NCI-H1092 treated with DMSO at 0.1 percent for 48 hours (cell line): ENCODE measurements at places on chromosomes 1 and 21.

DNA sequence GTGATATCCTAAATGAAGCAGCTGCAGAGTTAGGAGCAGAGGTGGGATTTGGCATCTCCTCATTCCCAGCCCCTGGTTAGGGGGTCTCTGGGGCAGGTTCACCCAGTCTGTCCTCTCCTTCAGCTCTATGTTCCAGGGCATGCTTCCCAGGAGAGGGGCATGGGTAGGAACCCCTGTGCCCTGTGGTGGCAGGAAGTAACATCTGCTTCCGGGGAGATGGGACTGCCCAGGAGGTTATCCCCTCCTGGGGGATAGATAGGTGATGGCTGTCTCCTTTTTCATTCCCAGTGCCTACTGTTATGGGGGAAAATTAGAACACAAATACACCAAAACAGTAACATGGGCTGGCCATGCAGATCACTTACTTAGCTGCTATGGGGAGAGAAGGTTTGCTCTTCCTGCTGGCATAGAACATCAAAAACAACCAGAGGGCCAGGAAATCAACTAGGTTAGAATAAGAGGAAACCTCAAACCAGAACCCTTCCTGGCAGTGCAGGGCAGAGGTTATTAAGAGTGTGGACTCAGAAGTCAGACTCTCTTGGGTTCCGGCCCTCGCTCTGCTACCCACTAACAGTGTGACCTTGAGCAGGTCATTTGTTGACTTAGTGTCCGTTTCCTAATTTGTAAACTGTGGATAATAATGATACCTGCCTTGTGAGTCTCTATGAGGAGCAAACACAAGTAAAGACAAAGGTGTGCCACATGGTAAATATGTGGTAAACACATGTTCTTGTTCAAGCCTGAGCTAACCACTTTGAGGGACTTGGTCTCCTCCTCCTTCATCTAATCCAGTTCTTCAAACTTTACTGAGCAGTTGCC is 157.8 kb upstream of the JUN start:
- no peak for DNase-seq

DNA sequence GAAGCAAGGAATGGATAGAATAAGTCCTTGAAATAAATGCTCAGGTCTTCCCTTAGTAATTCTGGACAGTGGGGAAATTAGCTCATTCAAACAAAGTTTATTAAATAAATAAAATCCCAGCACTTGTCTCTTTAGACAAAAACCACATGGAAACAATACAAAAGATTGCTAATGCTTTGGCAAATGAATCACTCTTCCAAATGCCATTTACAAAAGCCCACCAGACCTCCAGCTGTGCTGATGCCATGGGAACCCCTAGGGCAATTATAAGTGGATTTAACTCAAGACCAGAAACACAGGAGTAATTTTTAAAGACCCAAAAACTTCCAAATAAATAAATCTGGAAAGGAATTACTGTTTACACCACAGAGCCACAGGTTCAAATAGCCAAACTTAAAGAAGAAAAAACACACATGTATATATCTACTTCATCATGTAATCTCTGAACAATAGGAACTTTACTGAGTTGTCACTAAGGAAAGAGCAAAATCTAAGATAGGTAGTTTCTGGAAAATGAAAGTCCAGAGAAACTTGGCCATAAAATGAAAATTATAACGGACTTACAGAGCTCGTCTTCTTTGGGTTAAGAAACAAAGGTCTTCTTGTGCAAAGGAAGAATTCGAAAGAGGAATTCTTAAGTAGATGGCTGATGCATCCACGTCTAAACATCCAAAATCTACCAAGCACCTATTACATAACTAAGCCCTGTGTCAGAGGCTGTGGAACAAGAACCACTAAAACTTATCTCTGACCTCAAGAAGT is 399.4 kb downstream of the SMYD3 start:
- DNase-seq, result no peak

- no peak for DNase-seq
Observed at GRCh38 chr1:78497201-78497600, 6.4 kb downstream of the PTGFR start.

DNA sequence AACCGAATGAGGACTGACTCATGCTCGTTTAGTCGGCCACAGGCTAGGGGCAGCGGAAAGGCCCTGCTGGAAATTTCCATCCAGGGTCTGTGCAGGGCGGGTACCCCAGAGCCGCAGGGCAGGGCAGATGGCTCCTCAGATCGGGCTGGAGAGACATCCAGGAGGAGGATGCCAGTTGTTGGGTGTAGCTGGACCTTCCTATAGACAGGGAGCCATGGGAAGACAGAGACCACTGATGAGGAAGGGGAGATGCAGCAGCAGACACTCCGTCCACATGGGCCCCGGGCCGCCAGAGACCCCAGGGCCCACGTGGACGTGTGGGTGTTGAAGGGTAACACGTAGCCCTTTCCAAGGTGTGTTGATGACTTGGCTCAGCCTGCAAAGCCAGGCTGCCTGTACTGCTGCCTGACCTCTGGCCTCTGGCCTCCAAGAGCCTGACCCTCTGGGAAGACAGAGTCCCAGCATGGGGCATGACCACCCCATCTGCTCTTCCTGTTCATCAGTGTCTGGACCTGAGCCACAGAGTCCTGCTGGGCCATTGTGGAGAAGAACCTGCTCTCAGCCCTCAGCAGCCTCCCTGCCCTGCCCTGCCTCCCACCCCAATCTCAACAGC is 4.8 kb downstream of the GNG4 start:
- no peak for DNase-seq

GRCh38 chr1:90200646-90201205 is 205.8 kb downstream of the ZNF326 start:
- DNase-seq, result no peak

DNA sequence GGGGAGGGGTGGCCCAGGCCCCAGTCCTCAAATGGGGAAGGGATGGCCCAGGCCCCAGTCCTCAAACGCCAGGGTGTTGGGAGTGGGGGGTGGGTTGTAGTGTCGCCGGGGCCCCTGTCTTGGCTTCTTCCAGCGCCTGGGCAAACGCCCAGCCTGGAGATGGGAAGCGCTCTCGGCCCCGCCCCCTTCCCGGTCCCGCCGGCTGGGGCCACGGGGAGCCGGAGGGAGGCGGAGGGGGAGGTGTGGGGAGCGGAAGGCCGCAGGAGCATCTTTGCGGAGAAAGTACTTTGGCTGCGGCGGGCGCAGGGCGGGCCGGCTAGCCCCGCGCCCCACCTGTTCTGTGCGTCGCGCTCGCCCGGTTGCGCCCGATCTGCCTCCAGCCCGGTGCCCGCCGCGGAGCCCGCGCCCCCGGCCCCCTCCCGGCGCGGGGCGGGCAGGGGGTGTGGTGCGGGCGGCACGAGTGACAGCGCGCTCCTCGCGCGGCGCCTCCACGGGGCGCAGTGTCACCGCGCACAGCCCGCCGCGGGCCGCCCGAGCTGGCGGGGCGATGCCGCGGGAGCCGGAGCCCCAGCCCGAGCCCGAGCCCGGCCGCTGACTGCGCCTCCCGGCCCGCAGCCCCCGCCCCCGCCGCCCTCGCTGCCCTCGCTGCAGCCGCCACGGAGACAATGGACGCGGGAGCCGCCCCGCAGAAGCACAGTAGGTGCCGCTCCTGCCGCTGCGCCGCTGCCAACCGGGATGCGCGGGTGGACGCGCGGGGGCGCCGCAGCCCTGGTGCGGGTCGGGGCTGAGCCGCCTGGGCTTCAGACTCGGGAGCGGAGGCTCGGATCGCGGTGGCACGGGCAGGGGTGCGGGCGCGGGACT is 31.1 kb upstream of the PEX10 start:
- no peak for DNase-seq

GRCh38 chr1:179706339-179706941 is 36.7 kb upstream of the FAM163A start:
- DNase-seq, result peak; percentile 82
